ENCODE measurements at places on chromosomes 2 and 18.

DNA sequence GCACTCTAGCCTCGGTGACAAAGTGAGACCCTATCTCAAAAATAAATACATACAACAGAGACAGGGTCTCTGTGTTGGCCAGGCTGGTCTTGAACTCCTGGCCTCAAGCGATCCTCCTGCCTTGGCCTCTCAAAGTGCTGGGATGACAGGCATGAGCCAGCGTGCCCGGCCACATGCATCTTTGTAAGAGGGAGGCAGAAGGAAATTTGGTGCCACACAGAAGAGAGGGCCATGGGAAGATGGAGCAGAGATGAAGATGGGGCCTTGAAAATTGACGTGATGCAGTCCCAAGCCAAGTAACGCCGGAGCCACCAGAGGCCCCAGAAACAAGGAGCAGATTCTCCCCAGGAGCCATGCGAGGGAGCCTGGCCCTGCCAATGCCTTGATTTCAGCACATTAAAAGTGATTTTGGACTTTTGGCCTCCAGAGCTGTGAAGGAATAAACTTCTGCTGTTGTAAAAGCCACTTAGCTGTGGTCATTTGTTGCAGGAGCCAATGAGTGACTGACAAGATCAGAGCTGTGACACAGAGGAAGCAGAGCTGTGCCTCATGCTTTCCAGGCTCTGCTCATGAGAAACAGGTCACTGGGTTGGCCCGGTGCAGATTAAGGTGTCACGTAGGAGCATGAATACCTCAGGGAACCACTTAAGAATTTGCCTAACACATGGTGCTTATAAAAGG lies 2.7 kb upstream of the SLC66A2 start:
- DNase-seq: no peak

- DNase-seq: no peak
Observed at GRCh38 chr2:42843611-42844010, 51.2 kb upstream of the HAAO start.

DNA sequence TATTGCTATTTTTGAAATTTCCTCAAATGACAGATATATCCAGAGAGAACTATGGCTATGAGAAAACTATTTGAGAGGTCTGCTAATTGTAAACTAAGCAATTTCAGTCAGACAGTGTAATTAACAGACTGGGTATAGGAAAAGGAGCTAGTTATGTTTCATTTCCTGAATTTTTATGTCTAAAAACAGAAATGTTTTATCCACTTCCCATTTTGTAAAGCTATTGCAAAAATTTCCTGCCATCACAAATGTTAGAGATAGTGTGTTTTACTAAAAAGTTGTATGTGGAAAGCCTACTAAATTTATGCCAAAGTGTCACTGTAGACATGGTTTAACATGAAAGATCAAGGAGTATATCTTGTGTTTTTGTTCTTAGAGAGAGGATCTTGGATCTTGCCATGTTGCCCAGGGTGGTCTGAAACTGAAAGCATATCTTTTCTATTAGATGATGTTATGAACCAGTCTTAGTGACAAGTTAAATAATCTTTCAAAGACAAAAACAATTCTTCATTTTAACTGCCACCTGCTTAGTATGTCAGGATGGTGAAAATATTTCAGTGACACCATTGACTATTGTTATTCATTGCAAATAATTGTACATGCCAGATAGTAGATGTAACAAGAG lies 40.5 kb upstream of the ITPRID2 start:
- no peak for DNase-seq

GRCh38 chr2:162711832-162712540 lies 126.6 kb downstream of the KCNH7 start:
- DNase-seq: no peak

- DNase-seq: peak; percentile 89
Observed at GRCh38 chr2:172038604-172039003, 38.9 kb downstream of the METAP1D start.

DNA sequence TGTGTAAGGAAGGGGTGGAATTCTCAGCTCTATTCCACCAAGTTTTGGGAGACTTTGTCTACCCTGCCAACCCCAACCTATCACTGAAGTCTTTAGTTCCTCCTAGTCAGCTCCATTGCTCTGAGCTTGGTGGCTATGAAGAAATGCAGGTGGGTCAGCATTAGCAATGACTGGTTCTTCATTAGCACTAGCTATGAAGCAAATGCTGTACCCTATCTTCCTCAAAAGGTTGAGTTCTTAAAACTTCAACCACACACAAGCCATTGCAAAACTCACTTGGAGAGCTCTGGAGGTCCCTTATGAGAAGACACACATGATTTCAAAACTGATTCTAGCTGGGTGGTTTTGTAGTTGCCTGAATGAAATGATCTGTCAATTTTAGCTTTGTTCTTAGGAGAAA lies 193.8 kb downstream of the IKZF2 start:
- DNase-seq: no peak

- peak; percentile 87 for DNase-seq
Observed at GRCh38 chr2:172249986-172250385, 147.3 kb upstream of the DLX2 start.

DNA sequence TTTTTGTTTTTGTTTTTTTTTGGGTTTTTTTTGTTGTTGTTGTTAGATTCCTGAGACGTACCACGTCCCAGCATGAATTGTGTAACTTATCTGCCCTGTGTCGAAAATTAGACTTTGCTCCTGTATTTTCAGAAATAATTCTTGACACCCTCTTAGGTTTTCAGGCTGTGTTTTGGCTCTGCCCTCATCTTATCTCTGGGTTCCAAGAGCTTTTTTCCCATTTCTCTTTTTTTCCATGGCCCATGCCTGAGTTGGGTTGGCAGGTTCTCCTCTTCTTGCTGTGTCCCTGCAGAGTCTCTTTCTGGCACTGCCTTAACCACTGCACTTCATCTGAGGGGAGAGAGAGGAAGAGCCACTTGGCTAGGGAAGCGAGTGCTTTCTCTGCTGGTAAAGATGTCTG lies 42.4 kb downstream of the CTIF start:
- no peak for DNase-seq

- DNase-seq: no peak
Observed at GRCh38 chr2:162537651-162538050, 193.7 kb downstream of the GCA start.

- DNase-seq: no peak
Observed at GRCh38 chr2:36337354-36337753, 18.2 kb upstream of the CRIM1 start.

- no peak for DNase-seq
Observed at GRCh38 chr2:46699934-46700256, 215.7 kb downstream of the MCFD2 start.

- no peak for DNase-seq
Observed at GRCh38 chr18:22169889-22170420, 566 bp downstream of the GATA6 start.

- DNase-seq: peak; percentile 83
Observed at GRCh38 chr2:85215448-85216401, 82.5 kb downstream of the TCF7L1 start.

DNA sequence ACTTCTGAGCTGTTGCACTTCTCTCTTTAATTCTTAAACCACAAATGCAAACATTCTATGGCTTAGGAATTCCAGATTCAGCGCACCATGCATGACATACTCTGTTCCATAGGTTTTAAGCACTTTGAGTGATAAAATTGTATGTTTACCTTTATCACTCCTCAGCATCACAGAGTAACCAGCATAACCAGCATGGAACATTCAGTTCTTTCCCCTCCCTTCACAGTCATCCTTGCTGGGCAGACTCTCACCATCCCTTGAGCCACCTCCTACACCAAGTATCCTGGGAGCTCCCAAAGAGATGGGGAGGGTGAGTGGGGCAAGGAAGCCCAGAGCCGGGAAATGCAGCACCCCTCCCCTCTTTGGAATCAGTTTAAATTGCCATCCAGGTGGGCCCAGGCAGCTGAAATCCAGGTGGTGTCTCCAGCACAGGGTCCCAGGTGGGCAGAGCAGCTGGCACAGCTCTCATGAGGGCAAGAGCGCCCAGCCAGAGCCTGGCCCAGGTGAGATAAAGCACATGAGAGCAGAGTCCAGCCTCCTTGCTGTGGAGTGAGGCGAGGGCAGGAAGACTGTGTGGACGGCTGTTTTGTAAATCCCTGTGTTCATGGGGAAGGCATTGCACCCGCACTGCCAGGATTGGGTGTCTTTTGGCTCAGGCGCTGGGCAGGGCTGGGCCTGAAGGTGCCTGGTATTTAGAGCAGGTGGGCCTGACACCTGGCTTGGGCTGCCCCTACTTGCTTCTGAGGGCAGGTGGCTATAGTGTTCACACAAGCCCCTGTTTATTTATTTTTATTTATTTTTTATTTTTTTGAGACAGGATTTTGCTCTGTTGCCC lies 36.8 kb downstream of the LAMA3 start:
- no peak for DNase-seq

DNA sequence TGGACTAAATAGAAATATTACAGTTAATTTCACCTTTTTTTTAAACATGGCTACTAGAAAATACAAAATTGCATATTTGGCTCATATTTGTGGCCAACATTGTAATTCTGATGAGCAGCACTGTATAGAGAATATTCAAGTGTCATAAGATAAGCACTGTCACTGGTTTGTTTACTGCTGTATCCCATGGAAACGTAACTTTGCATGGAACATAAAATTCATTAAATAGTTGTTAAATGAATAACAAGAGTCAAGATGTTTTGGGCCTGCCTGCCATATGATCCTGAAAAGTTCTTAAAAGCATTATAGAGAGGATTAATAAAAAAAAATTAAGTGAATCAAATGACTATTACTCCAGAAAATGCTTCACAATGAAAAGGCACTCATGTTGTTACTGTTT lies 763.7 kb upstream of the CRIM1 start:
- no peak for DNase-seq

- no peak for DNase-seq
Observed at GRCh38 chr2:174184504-174184903, 63.8 kb downstream of the OLA1 start.

- DNase-seq: no peak
Observed at GRCh38 chr2:68662466-68662865, 19.1 kb downstream of the PROKR1 start.

- DNase-seq: no peak
Observed at GRCh38 chr2:6183226-6183625, 491.0 kb downstream of the SOX11 start.

DNA sequence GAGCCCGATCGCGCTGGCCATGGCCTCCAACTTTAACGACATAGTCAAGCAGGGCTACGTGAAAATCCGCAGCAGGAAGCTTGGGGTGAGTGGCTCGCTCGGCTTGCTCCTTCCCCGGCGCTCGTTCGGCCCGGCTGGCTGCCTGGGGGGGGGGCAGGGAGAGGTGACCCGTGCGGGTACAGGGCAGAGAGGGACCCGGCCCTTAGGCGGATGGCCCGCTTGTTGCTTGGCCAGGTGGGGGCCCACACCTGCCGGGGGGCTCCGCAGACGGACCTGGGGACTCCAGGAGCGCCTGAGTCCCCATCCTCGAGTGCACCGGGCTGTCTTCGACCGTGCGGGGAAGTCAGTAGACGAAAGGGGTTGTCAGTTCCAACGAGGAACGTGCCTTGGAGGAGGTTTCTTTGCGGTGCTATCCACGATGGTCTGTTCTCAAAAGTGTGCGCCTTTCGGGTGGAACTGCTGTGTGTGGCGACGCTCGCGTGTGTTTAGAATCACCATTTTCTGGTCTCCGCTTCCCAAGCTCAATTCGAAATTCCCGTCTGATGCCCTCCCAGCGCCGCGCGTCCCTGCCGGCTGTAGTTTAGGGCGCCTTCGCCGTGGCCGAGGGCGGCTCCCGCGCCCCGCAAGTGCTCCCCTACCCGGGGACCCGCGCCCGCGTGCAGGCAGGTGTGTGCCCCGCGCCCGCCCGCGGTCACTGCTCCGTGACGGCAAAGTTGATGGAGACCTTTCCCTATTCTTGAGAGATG lies 711 bp downstream of the DOK6 start:
- no peak for DNase-seq
